ENCODE measurements at places on chromosomes 11 and 22.

- DNase-seq: no peak
These were observed 3.7 kb upstream of the PGGHG start for GRCh38 chr11:285021-285893.

GRCh38 chr11:12246147-12246546, 131.2 kb upstream of the PARVA start:
- no peak for DNase-seq

DNA sequence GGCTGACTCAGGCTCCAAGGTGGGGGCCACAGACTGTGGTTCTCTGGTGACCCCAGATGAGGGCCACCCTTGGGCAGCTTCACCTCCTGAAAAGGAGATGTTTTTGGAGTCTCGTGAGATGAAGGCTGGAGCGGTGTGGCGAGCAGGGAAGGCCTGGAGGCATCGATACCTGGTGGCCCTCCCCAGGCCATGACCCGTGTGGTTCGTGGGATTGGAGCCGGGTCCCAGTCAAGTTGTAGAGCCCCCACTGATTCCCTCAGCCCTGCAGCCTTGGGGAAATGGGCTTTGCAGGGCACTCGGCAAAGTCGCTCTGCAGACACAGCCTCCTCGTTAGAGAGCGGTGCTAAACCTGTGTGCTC, 1083.4 kb downstream of the BRD1 start:
- no peak for DNase-seq

- no peak for DNase-seq
These were observed 64.6 kb downstream of the ARHGEF12 start for GRCh38 chr11:120400564-120401364.

- DNase-seq: no peak
These were observed 1502.7 kb downstream of the TBC1D22A start for GRCh38 chr22:48265000-48265625.

GRCh38 chr11:21121991-21122390, 452.6 kb downstream of the NELL1 start:
- DNase-seq: no peak

- no peak for DNase-seq
These were observed 35.4 kb upstream of the LMO1 start for GRCh38 chr11:8298801-8299786.

DNA sequence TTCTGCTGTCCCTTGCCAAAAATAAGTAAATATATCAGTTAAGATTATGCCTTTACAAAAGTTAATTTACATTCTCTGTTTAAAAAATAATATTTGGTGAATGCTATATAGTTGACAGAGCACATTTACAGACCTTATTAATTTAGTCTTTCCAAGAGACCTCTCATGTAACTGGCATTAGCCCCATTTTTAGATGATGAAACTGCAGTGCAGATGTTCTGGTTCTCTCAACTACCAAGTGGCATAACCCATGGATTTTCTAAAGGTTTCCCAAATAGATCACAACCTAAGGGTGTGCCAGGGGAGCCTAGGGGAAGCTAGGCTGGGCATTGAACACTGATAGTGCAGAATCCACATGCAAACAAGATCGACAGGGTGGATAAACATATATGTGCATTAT, 88.5 kb downstream of the RNF169 start:
- no peak for DNase-seq

DNA sequence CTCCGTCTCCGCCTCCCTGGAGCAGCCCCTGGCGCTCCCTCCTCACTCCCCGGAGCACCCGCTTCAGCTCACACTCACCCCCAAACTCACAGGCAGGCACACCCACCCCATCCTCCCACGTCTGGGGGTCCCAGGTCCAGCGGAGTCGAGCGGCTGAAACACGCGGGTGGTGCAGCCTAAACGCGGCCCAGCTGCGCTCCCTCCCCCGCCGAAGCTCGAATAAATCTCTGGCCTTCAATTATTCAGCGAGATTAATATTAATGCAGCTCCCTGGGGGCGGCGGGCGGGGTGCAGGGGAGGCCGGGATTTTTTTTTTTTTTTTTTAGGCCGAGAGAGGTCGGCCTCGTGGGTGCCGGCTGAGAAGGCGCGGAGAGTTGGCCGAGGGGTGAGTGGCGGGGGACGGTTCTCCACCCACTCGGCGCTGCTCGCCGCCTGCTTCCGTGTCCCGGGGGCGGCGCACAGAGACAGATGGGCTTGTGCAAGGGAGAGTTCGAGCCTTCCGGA, 524 bp upstream of the SLC1A2 start:
- no peak for DNase-seq

DNA sequence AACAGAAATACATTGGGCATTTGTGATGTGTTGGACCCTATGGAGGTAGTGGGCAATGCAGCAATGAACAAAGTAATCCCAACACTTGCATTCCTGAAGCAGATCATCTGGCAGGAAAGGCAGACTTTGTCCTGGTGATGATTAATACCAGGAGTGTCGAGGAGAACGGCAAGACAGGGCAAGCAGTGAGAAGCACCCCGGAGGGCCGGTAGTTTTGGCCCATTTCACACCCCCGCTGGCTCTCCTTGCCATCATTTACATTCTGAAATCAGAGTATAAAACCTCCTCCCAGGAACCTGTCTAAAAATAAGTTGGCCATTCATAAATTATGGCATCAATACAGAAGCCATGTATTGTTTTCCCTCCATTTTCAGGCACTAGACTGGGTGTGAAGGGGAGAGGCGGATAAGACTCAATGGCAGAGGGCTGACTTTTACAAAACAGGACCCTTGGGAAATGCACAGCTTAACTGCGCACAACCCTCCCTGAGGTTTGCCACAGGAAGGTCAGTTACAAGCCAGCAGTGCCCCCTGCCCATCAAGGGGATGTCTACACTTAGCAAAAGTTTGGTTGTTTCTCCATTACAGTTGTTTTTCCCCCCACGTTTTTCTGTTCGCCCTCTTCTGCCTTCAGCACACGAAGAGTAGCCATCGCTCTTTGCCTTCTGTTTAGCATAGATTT, 55.6 kb downstream of the OPCML start:
- DNase-seq: no peak

- no peak for DNase-seq
These were observed 53.5 kb upstream of the HORMAD2 start for GRCh38 chr22:30026756-30027155.

DNA sequence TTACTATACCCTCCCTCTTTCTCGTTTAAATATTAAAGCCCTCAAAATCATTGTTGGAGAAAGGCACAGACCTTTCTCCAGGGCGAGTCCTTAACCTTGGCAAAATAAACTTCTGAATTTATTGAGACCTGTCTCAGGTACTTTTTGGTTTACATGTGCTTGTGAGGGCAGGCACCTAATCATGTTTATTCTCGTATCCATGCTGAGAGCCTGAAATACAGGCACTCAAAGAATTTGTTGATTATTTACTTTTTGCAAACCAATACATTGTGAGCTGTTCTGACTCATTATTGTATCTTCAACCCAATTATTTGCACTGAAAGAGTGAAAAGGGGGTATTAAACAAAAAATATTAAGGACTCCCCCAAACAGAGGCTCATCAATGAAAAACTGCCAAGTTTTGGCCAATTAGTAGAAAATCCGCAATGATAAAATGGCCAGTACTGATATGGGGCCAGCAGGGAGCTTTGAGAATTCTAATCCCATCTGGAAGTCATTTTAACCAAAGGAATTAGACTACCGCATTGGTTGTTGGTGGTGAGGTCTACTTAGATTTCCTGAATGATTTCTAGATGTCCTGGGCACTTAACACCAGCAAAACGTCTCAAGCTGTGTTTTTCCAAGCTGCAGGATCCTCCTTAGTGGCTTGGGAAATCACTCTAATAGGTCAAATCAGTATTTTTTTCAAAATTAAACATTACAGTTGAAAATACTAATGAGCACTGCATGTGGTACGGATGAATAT, 157.3 kb downstream of the SWAP70 start:
- no peak for DNase-seq
